Right ventricle myocardium inferior (tissue), 1 donor: ENCODE measurements at places on chromosomes 11 and 22. TPM values are rescaled to one million over a fixed set of nuclear protein-coding genes. Genes with fewer than 3 reads are reported as not detected.

PHRF1 gene
- total RNA-seq: 16.6 TPM

SNX32 gene
- not detected for total RNA-seq

SYT12 gene
- 0.32 TPM for total RNA-seq

HBG2 gene
- not detected for total RNA-seq

FAM180B gene
- total RNA-seq: 0.22 TPM

TRIM48 gene
- total RNA-seq: not detected

CST6 gene
- not detected for total RNA-seq

ST13 gene
- 197 TPM for total RNA-seq

FOSL1 gene
- total RNA-seq: 0.27 TPM

ANO5 gene
- 59.1 TPM for total RNA-seq

EHF gene
- 2.9 TPM for total RNA-seq

TOLLIP gene
- total RNA-seq: 46.8 TPM

EIF3L gene
- total RNA-seq: 385 TPM

RBM4B gene
- total RNA-seq: 14.0 TPM

MMP12 gene
- total RNA-seq: not detected

TTC36 gene
- 0.92 TPM for total RNA-seq

FGF19 gene
- total RNA-seq: not detected

CHEK1 gene
- 2.0 TPM for total RNA-seq
